Heart left ventricle (tissue), 16 donors: ENCODE measurements at places on chromosomes 1 and 21.
A peak's percentile ranks its signal among the peaks of the same experiment; 100 is the strongest.

DNA sequence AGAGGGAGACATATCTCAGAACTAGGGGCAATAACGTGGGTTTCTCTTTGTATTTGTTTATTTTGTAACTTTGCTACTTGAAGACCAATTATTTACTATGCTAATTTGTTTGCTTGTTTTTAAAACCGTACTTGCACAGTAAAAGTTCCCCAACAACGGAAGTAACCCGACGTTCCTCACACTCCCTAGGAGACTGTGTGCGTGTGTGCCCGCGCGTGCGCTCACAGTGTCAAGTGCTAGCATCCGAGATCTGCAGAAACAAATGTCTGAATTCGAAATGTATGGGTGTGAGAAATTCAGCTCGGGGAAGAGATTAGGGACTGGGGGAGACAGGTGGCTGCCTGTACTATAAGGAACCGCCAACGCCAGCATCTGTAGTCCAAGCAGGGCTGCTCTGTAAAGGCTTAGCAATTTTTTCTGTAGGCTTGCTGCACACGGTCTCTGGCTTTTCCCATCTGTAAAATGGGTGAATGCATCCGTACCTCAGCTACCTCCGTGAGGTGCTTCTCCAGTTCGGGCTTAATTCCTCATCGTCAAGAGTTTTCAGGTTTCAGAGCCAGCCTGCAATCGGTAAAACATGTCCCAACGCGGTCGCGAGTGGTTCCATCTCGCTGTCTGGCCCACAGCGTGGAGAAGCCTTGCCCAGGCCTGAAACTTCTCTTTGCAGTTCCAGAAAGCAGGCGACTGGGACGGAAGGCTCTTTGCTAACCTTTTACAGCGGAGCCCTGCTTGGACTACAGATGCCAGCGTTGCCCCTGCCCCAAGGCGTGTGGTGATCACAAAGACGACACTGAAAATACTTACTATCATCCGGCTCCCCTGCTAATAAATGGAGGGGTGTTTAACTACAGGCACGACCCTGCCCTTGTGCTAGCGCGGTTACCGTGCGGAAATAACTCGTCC is 1.3 kb upstream of the OLIG2 start:
- DNase-seq: no peak

DNA sequence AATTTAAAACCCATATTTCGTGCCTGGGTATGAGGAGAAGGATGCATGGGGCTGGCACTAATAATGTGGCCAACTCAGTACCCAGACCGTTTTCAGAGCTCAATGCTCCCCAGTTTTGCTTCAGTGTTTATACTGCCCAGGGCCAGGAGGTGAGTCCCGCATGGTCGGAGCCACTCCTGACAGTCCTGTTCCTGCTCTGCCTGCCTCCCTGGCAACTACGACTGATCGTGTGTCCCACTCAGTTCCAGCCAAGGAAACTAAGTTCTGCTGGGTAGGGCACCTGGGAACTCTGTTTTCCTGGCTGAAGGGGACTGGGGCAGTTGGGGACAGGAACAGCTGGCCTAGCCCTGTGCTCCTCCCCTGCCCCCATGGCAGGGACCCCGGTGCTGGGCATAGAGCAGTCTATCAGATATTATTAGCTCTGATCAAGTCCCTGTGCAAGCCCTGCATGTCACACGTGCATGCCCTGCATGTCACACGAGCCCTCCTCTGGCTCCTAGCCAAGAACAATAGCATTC is 19.2 kb downstream of the S100A7 start:
- no peak for DNase-seq

GRCh38 chr1:22317231-22317919 is 134.3 kb upstream of the ZBTB40 start:
- DNase-seq: no peak

GRCh38 chr1:62500210-62500609 is 63.4 kb downstream of the USP1 start:
- DNase-seq: no peak

DNA sequence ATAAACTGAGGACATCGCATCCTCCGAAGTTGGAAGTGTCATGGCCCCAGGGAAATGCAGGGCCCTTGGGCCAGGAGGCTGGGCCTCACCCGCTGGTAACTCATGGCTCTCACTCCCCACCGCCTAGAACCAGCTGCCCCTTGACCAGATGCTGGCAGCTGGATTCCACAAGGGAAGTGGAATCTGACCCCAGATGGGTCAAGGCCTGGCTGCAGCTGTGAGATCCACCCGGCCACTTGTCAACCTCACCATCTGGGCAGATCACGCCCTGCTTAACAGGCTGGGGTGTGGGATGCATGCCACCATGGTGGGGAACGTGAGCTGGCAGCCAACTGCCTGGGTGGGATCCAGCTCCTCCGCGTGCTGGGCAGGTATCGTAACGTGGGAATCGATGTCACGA is 25.5 kb downstream of the KCNAB2 start:
- no peak for DNase-seq

DNA sequence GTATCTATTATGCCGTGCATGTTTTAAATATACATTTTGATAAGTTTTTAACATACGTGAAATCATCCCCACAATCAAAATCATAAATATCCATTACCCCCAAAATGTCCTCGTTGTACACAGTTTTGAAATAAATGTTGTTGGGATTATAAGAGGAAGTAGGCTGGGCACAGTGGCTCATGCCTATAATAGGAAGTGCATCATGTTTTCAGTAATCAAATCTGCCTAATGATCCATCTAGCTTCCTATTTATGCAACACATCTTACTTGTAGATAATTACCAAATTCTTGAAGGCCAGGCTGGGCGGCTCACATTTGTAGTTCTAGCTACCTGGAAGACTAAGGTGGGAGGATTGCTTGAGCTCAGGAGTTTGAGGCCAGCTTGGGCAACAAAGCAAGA is 15.0 kb upstream of the IFNGR2 start:
- no peak for DNase-seq

DNA sequence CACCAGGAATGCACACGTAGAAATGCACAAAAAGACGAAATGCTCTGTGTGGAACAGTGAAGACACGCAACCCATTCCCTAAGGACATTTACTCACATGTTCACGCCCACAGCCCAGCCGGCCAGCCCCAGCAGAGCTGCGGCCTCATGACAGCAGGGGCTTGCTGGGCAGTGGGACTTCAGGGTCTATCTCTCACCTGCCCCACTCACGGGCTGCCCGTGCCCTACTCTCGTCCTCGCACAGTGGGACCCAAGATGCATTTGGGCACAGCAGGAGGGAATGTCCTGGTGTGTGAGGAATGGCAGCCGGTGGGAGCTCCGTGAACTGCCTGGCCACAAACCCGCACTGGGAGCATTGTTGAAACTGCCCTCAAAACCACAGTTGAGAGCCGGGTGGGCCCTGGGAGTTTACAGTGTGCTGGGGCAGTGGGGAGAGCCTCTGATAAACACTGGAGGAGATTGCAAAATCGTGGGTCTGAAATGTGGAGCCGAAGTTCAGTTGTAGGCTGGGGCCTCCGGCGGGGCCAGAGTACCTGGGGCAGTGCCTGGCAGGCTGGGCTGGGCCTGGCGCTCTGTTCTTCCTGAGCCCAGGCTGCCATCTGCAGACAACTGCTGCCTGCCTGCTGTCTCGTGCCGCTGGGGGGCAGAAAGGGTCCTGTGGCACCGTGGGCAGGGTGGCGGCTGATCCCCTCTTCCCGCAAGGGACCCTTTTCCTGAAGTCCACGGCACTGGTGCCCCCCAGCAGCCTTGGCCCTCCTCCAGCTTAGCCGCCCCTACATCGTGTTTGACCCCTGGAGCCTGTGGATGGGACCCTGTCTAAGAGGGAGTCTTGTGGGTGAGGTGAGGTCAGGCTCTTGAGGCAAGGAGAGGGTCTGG is 20.7 kb upstream of the POFUT2 start:
- DNase-seq: peak; percentile 58

- DNase-seq: no peak
Observed at GRCh38 chr1:112579801-112580510, 39.0 kb downstream of the ST7L start.

DNA sequence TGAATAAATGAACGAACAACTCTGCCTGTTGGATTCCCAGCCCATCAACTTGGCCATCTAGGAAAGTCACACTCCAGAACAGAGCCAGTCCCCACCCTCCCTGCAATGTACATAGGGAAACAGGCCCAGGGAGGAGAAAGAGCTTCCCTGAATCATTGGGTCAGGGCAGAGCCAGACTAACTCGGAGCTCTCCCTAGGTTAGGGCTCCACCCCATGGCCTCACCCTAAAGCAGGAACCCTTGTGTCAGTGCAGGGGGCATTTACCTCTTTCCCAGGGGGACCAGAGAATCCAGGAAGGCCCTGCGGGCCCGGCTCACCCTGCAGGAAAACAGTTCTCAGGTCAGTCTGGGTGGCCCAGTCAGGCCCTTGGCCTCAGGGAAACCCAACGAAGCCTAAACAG is 11.6 kb downstream of the COL9A2 start:
- no peak for DNase-seq

GRCh38 chr1:171055966-171056643 is 34.6 kb upstream of the FMO3 start:
- DNase-seq: no peak

DNA sequence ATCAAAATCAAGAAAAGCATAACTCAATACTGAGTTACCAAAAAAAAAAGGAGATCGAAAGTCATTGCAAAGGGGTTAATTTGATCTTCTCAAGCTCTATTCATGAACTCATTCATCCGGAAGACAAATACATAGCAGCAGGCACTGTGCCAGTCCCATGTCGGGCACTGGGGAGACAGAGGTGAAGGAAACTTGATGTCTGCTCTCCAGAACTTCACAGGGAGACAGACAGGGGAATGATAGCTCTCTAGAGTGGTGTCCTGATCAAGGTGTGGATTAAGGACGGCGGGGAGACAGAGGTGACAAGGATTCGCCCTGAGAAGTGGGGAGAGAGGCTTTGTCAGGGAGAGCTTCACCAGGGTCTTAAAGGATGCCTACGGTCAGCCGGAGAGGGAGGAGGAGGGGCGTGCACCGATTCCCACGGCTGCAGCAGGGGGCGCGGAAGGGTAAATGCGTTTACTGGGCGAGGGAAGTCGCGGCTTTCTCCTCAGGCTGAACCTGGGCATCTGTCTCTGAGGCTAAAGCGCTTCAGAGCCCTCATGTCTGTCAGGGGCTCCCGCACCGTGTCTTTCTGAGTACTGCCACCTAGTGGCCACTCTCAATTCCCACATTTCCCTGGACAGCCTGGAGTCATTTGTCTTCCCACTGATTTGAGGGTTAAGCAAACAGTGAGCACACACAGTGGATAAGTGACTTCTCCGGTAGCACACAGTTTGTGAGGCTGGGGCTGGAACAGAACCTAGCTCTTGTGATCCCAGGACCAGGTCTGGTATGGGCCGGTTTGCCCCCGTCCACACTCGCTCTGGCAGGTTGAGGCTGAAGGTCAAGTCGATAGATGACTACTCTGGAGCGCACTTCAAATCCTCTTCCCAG is 152.8 kb downstream of the TENT5C start:
- peak; percentile 59 for DNase-seq

DNA sequence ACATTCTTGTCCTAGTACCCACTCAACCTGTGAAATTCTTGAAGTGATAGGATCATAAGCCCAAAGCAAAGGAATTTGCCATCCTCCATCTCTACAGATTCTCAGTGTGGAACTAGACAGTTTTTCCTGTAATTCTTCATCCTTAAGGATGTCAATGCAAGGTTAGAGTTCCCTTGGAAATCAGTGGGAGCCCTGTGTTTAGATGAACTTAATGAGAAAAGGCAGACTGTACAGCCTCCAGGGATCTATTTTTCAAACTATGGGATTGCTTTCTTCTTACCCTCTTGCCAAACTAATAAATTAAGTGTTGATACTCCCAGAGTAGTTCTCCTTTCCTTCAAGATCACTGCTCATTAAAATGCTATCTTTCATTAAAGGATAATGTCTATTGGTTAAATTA is 78.1 kb upstream of the OLFM3 start:
- DNase-seq: no peak

DNA sequence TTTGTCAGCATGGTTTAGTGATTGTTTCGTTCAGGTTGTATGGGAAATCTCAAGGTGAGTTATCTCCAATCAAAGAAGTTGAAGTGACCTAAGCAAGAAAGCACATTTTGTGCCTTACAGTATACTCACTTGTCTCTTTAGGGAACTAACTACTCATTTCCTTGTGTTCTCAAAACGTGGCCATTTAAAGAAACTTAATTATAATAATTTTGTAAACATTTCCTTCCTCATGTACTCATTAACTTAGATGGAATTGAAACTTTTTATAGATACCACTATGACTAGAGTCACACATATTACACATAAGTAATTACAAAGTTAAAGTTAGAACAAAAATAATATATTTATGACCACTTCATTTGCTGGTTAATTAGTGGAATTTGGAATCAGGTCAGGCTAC is 552.6 kb downstream of the MRPL39 start:
- no peak for DNase-seq

GRCh38 chr1:30313584-30313983 is 409.8 kb downstream of the MATN1 start:
- no peak for DNase-seq

GRCh38 chr1:2639203-2639602 is 6.4 kb upstream of the MMEL1 start:
- no peak for DNase-seq

DNA sequence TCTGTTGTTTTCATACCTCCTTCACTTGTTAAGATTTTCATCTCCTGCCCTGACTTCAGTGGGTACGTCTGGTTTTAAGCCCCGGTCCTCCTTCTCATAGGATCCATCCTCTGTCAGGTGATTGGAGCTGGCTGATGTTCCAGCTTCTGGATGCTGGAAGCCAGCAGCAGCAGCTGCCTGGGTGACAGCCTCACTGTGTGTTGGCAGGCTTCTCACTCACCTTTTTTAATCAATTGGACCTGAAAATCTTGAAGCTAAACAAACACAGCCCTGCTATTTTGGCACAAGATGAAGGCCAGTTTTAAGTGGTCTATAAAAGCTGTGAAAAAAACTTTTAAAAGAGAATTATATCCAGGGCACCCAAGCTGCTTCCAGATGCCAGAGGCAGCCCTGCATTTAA is 181.0 kb downstream of the DISC1 start:
- no peak for DNase-seq

- DNase-seq: peak; percentile 81
Observed at GRCh38 chr1:53145942-53146708, 3.7 kb upstream of the SLC1A7 start.

DNA sequence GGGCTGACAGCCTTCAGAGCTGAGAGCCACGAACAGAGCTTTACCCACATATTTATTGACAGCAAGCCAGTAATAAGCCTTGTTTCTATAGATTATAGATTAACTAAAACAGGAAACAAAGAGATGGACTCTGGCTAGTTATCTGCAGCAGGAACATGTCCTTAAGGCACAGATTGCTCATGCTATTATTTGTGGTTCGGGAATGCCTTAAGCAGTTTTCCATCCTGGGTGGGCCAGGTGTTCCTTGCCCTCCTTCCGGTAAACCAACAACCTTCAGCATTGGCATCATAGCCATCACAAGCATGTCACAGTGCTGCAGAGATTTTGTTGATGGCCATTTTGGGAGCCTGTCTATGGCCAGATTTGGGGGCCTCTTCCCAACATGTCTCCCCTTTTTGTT is 96.8 kb downstream of the POU2F1 start:
- no peak for DNase-seq

GRCh38 chr1:110336300-110337039 is 2.7 kb upstream of the RBM15 start:
- DNase-seq: peak; percentile 48
